ENCODE measurements at places on chromosomes 7 and 10. TPM values are rescaled to one million over a fixed set of nuclear protein-coding genes. Genes with fewer than 3 reads are reported as not detected.
A peak's percentile ranks its signal among the peaks of the same experiment; 100 is the strongest.

The RADIL gene
- 4.5 TPM for total RNA-seq

The SYT15B gene
- total RNA-seq: 0.93 TPM

The LRMDA gene
- 18.7 TPM for total RNA-seq

The ATOH7 gene
- total RNA-seq: not detected

The WASHC2C gene
- 30.3 TPM for total RNA-seq

The POLR2J2 gene
- 2.7 TPM for total RNA-seq

GRCh38 chr10:7409732-7410168, 1.1 kb downstream of the SFMBT2 start:
- DNase-seq: no peak

GRCh38 chr7:128191136-128191844, 49.8 kb upstream of the LEP start:
- DNase-seq: no peak

DNA sequence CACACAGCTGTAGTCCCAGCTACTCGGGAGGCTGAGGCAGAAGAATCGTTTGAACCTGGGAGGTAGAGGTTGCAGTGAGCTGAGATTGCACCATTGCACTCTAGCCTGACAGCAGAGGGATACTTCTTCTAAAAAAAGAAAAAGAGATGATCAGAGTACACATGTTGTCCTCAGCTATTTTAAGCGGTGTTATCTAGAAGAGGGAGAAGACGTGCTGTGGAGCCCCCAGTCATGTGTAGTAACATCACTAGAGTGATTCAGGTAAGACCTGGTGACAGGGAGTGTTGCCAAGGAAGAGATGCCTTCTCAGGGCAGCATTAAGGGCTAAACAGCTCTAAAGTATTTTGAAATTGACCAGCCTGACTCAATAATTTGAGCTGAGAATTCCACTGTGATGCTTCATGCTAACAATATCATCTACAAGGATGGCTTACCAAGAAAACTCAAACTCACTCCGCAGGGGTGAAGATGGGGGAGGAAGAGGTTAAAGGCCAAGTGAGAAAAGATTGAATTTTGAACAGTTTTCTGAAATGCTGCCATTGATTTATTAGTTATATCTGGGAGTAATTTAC, 97.4 kb downstream of the KLF6 start:
- DNase-seq: no peak

GRCh38 chr10:132460691-132461090, 63.7 kb downstream of the PWWP2B start:
- no peak for DNase-seq

GRCh38 chr10:35979116-35979515, 337.0 kb upstream of the FZD8 start:
- no peak for DNase-seq

DNA sequence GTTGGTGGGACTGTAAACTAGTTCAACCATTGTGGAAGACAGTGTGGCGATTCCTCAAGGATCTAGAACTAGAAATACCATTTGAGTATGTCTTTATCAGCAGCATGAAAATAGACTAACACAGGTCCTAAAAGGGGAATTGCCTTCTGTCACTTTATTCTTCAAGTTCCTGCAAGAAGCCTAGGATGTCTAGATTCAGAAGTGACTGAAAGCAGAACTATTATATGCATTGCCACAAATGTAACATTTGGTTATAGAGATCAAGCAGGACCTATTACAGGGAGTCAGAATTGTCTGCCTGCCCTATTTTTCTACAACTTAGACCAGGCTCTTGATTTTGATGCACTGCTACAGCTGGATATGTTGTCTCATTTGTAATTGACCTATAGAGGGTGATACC, 364.7 kb downstream of the SORCS1 start:
- DNase-seq: no peak

- DNase-seq: peak; percentile 49
These were observed at the start of gene ADAMTS14 for GRCh38 chr10:70672165-70673042. ADAMTS14 (plus strand) TSS chr10:70672506; CDS start chr10:70672803, 297 bp downstream.

DNA sequence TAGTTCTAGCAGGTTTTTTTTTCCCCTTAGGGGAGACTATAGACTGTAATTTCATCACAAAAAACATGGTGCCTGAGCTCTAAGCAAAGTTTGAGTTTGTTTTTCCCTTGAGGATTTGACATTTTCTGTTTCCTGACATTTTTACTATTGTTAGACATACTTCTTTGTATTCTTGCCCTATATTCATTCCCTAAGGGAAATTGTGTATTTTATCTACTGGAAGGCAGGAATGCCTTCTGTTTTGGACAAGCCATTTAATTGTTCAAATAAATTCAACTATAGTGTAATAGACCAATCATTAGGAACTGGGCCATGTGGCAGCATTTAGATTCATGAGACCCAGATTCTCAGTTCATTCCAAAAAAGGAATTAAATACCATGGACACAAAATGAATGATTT, 335.0 kb downstream of the EXOC4 start:
- no peak for DNase-seq

- DNase-seq: no peak
These were observed 107.6 kb downstream of the MYL10 start for GRCh38 chr7:101521430-101521925.

DNA sequence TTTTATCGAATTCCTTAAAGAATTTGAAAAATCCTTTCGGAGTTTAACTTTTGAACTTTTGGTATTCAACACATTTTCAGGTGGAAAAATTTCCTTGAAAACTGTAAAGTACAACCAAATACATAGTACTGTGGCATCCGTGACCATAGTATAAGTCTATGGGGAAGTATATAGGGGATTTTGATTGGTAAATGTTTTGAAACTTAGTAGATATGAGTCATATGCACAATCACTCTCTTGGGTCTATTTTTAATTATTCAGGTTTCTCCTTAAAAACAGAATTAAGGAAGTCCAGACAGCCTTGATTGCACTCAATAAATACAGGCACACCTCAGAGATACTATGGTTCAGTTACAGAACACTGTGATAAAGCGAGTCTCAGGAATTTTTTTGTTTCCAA, 64.2 kb downstream of the AVL9 start:
- no peak for DNase-seq

- no peak for DNase-seq
These were observed 237.3 kb downstream of the C7orf25 start for GRCh38 chr7:42674541-42674940.

DNA sequence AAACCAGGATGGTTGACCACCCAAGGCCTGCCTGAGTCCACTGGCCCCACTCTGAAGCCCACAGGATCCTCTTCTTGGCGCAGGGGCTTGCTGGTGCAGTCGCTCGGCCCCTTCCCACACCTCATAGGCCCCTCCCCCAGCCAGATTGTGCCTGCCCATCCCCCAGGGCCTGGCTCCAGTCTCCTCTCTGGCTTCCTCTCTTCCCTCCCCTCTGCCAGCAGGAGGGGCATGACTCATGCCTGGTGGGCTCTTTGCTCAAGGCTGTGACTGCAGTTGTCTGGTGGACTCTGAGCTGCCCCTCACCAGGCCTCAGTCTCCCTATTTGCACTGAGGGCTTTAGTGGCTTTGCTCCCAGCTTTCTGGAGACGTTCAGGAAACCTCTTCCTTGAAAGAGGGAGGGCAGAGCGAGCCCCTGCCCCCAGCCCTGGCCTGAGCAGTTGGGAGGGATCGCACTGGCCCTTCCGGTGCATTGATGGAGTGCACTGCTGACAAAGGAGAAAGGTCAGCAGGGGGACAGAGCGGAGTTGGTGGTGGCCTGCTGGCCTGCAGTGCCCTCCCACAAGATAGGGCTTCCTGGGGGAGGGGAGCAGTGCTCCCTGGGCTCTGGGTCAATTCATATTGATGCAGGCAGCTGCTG, 60.7 kb downstream of the ZMIZ1 start:
- DNase-seq: no peak

Data from left ventricle myocardium inferior (tissue), 1 donor.